Gastroesophageal sphincter (tissue), 4 donors: ENCODE measurements at places on chromosomes 16 and 17.
A peak's percentile ranks its signal among the peaks of the same experiment; 100 is the strongest.

DNA sequence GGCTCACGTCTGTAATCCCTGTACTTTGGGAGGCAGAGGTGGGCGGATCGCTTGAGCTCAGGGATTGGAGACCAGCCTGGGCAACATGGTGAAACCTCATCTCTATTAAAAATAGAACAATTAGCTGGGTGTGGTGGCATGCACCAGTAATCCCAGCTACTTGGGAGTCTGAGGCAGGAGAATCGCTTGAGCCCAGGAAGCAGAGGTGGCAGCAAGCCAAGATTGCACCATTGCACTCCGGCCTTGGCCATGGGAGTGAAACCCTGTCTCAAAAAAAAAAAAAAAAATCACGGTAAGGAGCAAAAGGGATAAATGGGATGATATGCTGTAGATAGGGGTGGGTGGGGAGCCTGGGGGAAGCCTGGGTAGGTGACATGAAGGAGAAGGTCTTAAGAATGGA, 20.4 kb upstream of the TMEM98 start:
- no peak for ATAC-seq

DNA sequence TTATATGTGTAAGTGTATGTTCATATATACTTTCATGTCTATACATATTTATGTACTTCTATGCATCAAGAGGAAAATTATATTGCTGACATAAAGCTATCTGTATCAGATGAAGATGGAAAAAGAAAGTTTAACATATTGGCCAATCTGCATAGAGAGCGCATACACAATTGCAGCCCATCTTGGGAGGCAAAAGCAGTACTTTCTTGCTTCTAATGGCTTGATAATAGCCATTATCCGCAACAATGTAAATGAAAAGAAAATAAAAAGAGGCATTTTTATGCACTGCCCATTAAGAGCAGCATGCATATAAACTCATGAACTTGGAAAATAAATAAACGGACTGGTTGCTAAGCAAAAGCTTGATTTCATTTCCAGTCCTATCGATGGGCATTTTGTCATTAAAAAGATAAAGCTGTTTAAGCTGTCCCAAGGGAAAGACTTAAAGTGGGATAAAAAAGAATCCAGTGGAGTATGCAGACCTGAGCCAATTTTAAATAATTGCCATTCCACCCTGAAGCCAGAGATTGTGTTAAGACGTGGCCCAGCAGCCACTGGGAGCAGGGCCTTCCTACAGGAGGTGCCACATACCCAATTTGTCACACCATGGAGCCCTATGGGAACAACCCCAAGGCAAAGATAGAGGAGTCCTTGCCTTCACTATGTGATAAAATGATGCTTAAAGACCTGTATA, 183.6 kb upstream of the CDH11 start:
- no peak for ATAC-seq

- no peak for ATAC-seq
These were observed 527.2 kb downstream of the GRIN2A start for GRCh38 chr16:9655051-9655450.

GRCh38 chr17:50148226-50149090, 2.0 kb downstream of the PPP1R9B start:
- no peak for ATAC-seq

GRCh38 chr16:19882186-19882585, 2.5 kb downstream of the GPRC5B start:
- no peak for ATAC-seq

GRCh38 chr17:79666111-79666510, 55.3 kb upstream of the RBFOX3 start:
- ATAC-seq = no peak

DNA sequence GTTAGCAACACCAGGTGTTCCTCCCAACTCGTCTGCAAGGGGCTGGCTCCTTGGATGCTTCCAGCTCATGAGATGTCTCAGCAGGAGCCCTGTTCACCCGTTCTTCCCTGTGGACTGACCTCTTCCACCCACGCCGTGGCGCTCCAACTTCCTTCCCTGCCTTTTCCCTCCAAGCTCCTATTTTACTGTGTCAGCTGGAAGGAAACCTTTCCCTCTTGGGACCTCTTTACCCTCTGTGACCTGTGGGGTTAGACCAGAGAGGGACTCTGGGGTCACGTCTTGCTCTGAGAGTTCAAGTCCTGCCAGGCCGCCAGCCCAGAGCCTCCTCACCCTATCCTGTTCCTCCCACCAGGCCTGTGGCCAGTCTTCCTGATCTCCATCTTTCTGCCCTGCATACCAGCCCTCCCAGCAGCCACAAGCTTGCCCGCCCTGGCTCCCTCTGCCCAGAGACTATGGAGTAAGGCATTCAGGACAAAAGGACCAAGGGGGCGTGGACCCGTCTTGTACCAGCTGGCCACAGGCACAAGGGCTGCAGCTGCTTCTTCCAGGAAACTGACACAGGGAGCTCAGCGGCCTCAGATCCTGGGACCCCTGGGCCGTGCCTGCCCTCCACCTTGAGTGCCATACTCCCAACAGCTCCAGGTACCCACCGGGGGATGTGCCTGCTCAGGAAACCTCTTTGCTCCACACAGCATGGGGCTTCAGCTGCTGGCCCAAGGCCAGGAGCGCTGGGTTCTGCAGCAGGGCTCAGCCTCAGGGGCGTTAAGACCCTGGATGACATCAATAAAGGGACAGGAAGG, 3.0 kb downstream of the PAQR4 start:
- no peak for ATAC-seq

DNA sequence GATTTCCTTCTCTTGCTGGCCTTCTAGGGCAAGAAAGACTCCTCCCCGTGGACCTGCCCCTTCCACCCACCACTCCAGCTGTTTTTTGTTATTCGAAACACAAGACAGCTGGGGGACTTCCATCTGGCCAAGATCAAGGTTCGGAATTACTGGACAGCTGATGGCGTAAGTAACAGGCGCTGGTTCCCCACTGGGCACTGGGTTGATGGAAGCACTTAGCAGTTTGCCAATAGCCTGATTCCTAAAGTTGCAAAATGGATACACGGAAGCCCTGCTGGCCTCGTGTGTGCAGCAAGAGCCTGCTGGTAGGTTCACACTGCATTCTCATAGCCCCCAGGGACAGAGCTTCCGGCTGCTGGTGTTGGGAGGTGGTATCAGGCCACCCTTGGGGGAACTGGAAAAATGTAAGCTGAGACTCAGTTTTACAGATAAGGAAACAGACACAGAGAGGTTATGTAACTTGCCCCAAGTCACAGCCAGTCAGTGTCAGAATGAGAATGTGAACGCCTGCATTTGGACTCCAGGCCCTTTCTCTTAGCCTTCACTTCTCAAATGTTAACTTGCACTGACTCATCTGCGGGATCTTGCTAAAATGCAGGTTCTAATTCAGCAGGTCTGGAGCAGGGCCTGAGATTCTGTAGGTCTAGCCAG, 171.7 kb downstream of the KATNIP start:
- ATAC-seq = peak; percentile 93

DNA sequence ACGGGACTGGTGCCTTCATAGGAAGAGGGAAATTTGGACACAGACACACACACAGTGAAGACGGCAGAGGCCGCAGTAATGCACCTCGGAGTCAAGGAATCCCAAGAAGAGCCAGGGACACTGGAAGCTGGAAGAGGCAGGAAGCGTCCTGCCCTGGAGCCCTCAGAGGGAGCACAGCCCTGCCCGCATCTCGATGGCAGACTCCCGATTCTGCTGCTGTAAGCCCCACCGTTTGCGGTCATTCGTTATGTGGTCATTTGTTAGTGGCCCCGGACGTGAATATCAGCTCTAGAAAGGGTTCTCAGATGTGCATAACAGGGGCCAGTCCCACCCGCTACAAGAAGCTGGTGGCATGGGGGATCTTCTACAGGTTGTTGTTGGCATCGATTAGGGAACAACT, 316.6 kb downstream of the FOXL1 start:
- ATAC-seq = no peak

DNA sequence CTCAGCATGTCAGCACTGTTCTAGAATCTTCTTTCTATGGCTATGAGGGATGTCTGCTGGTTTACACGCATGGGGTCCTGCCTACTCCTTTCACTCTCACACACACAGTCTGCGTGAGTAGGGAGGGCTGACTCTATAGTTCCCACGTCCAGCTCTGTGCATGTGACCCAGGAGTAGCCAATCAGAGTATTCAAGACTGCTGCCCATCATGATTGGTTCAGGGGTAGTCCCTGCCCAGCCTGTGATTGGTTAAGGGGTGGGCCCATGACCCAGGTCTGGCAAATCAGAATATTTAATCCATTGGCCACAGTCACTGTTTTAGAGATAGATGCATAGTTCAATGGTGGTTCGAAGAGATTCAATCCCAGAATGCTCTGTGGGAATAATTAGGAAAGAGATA, 151.3 kb upstream of the IRX3 start:
- ATAC-seq = no peak
